ENCODE measurements at places on chromosomes 4 and X.
A peak's percentile ranks its signal among the peaks of the same experiment; 100 is the strongest.

GRCh38 chr4:2819244-2820215, 24.1 kb upstream of the ADD1 start:
- no peak for DNase-seq

- no peak for DNase-seq
Measured at GRCh38 chr4:68176904-68177303, 47.2 kb upstream of the TMPRSS11F start.

DNA sequence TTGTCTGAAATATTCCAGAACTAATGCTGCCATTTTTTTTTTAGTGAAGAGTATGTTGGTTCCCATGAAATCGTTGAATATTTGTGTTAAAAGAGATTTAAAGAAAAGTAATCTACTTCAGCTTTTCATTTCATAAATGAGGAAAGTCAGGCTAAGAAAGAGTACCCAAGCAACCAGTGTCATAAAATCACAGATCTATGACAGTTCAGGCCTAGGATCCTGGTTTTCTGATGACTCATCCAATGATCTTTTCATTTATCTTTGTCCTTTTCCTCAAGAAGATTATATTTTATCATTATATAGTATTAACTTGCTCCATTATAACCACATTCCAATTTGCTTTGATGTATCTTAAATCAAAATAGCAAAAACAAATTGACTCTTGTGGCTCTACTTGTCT, 139.4 kb upstream of the HCCS start:
- DNase-seq, result no peak

DNA sequence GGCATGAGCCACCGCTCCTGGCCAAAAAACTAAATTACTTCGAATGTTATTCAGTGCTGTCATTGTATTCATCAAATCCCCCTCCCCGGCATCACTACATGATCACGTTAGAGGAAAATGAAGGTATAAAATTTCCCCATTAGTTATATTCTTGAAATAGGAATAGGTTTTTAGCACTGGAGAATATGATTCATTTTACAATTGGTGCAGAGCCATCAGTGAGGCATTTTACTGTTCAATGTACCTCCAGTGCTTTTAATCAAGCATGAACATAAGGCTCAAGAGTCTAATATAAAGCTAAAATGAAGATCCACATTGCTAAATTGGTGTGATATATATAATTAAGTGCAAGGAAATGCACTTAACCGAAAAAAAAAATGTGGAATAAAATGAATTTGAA, 18.3 kb downstream of the KLF3 start:
- DNase-seq, result no peak

- no peak for DNase-seq
Measured at GRCh38 chr4:184801781-184802696, 23.7 kb downstream of the ACSL1 start.

DNA sequence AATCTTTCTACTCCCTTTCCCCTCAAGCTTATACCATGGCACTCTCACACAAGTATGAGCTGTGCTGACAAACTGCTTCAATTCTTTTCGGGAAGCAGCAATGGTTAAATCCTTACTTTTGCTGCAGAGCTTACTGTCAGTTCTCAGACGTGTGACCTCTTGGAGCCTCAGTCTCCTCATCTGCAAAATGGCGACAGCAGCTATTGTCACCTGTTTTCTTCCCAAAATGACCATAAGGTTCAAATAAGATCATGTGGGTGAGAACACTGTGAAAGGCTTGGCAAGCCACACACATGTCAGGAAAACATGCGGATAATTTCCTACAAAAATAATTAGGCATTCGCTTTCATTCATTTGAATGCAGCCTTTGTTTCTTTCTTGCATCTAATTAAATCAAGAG, 36.8 kb upstream of the IRF2 start:
- no peak for DNase-seq

DNA sequence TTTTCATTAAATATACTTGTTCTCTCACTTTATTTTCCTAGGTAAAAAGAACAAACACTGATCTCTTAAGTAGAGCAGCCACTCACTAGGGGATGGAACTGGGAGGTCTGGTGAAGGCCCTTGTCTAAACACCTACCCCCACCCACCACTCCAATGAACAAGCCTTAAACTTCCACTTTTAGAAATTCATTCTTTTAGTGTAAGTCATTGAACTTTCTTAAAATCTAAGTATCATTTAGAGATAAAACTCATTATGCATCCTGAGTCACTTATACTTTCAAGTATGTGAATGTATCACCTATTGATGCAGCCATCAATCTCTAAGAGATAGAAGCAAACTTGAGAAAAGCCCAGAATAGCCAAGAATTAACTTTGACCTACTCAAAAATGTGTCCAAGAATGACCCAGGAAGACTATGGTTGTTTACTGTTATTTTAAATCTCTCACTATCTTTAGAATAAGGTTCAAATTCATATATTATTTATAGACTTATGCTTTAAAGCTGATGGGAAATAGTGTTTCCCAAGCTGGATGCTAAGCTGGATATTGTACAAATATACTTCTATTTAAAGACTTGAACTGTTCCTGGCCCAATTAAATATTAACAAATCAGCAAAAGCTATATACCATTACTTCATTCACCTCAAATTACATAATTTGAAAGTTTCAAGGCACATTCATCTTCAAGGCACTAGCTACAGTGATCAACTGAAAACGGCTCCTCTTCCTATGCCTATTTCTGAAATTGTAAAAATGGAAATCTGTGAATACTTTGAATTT, 49.5 kb downstream of the CAMK2D start:
- no peak for DNase-seq

DNA sequence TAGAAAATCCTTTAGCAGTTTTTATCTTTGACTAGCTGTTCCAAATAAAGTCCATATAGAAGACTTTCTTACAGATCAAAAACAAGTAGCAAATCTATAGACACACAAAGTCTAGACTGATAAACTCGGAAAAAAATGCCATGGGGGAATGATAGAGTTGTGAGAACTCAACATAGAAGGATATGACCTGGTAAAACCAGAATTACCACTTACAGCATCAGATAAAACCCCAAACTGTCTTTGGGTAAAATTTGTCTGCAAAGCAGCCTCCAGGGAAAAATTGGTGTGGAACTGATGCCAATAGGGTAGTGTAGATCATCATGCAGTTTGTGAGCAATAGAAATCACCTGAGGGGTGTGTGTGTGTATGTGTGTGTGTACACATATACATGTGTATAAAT, 579.1 kb downstream of the SPOCK3 start:
- DNase-seq, result no peak

DNA sequence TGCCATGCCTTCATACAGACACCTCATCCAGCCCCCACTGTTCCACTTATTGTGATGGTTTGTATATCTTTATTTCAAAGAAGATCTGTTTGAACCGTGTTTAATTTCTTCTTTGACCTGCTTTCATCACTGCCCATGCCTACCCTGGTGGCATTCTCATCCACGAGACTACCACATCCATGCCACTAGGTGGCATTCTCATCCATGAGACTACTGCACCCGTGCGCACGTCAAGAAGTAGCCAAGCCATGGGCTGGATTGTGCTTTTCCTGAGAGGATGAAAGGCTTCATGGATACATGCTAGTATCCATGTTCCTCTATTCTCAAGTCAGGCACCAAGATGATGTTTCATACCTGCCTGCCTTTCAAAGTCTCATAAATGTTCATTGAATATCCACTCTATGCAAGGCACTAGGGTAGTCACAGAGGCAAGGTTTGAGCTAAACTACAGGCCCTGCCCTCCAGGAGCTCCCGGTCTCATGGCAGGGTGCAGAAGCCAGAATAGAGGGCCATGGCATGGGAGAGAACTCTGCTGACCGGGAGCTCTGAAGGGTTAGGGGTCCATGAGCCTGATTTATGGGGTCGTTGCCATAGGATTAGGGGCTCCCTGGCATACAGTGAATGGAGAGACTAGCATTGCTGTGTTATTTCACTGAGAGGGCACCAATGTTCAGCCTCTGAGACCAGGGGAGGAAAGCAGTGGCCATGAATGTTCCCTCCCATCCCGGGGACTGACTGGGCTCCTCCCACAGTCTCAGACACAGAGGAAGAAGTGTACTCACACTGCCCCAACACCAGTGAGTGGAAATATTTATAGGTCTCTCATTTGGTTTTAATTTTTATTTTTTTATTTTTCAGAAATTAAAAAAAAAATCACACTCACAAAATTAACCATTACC, 24.8 kb upstream of the EOLA2 start:
- peak; percentile 72 for DNase-seq

DNA sequence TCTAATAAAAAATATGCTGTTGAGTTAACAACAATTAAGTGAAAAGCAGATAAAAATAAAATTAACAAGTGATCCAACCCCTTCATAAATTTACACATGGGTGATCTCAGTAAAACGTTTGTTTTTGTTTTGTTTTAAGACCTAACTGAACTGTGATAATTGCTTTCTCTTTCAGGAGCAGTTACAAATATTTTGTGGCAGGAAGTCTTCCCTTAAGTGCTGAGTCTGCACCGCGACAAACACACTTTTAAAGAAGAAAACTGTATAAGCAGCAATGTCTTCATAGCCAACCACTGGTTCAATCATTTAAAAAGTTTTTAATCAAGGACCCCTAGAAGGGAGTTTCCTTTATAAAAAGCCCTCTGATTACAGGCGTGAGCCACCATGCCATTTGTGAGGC, 53.7 kb upstream of the NFKB1 start:
- DNase-seq, result no peak

DNA sequence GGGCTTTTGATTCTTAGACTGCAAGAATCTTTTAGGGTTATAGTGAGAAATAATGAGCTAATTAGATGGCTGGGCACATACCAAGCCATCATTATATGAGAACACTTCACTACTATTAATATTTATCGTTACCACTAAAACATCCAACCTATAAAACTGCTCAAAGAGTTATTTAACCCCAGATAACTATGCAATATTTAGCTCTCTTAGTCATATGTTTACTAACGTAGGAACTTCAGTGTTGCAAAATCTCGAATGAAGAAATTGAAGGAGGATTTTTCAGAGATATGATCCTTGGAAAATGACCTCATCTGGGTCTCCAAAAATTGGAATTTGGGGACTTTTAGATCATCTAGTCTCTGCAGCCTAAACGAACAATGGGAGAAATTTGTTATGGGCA, 265.0 kb upstream of the RPS6KA3 start:
- no peak for DNase-seq

GRCh38 chrX:86806786-86807185, 658.5 kb downstream of the DACH2 start:
- peak; percentile 71 for DNase-seq

All from RKO (cell line).